Lung microvascular endothelial cell (primary cell): ENCODE measurements at places on chromosomes 3 and 15. TPM values are rescaled to one million over a fixed set of nuclear protein-coding genes. Genes with fewer than 3 reads are reported as not detected.
A peak's percentile ranks its signal among the peaks of the same experiment; 100 is the strongest.

RIOX2 gene
- total RNA-seq = 20.7 and 27.0 TPM in 2 replicates

CD80 gene
- under 0.01 TPM in 1 of 2 replicates, not detected in the other for total RNA-seq

BCL6 gene
- total RNA-seq = 1.5 and 1.8 TPM in 2 replicates

TM4SF1 gene
- 1,181 and 1,820 TPM in 2 replicates for total RNA-seq

GRK7 gene
- not detected in 2 replicates for total RNA-seq

GOLGA8H gene
- 0.20 and 0.87 TPM in 2 replicates for total RNA-seq

ETV5 gene
- total RNA-seq = 12.7 and 20.9 TPM in 2 replicates

LIPC gene
- total RNA-seq = 0.22 TPM in 1 of 2 replicates, not detected in the other

C3orf20 gene
- total RNA-seq = under 0.01 TPM in 1 of 2 replicates, not detected in the other

CHRFAM7A gene
- total RNA-seq = 0.60 and 2.2 TPM in 2 replicates

DUOXA2 gene
- not detected in 2 replicates for total RNA-seq

FOXB1 gene
- total RNA-seq = not detected in 2 replicates

- DNase-seq = peak; percentile 93
Observed at GRCh38 chr3:192494174-192494573, 233.2 kb downstream of the FGF12 start.

GRCh38 chr3:123610331-123610730 is 25.5 kb upstream of the HACD2 start:
- no peak for DNase-seq

DNA sequence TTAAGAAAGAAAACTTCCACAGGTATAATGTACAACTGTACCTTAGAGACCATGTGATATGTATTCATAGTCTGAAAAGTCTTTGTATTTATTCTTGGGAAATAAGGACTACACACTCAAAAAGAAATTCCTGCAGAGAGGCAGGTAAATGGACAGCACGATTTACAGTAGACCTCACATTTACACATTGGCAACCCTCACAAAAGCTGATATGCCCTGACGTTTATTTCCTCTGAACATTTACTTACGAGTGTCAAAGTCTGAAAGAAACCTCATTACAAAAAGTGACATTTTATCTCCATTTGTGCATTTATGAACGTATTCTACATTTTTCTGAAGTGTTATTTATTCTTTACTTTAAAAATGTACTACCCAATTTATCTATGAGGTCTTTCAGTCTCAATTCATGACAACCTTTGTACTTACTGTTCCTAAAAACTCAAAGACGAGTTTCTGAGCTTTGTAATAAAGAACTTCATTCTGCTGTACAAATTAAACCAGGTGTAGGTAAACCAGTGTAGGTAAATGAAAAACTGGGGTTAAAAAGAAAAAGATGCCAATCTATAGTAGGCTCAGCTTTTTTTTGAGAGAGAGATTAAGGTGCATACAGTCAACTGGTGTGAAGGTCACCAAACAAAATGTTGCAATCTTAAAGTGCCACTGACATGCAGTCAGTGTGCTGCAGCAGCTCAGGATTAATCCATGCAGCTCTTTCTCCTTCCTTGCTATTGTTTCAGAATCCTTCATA is 44.3 kb downstream of the THRB start:
- no peak for DNase-seq

DNA sequence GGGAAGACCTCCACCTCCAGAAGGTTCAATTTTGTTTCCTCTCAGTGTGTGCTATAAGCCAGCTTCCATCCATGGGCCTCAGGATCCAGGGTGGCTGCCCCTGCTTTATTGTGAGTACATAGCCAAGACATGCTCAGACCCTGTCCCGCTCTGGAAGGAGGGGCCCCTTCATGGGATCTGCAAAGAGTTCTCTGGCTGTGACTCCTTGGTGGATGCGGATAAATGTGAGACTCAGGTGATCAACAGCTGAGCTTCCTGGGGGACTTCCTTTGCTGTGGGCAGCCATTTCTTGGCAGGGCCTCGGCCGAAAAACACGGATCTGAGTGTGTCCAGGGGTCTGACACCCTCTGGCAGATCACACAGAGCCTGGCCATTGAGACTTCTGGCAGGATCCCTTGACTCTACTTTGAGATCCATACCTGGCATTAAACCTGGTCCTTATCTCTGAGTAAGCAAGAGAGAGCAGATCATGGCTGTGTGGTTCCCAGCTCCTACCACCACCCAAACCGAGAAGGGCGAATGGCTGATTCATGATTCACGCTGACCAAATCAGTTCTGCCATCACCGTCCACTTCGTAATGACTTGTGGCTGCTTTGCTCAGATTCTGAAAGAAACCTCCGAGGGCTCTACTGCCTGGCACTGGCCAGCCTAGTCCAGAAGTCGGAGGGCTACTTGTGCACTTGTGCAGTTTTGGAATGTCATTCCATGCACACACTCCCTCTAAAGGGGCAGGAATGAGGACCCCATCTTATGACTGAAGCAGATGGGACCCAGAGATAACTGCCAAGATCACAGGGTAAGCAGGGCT is 68.1 kb downstream of the SENP2 start:
- no peak for DNase-seq

GRCh38 chr3:185825639-185826481 is 1.0 kb upstream of the IGF2BP2 start:
- DNase-seq = peak; percentile 59

DNA sequence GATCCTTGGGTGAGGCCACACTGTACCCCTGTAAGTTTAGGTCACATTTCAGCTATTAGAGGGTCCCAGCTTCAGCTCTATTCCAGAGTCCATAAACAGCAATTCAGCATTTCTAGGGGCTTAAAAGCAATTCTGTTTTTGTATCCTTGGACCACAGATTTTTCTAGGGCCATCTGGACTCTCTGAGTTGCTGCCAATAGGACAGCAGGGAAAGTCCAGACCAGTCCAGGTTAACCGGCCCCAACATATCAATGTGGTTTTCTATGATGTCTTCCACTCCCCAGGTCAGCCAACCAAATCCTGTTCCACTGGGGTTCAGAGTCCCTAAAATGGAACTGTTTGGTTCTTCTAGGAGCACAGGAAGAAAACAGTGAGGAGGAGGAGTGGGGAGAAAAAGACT is 40.0 kb downstream of the TYRO3 start:
- DNase-seq = no peak

- no peak for DNase-seq
Observed at GRCh38 chr15:86229306-86229705, 149.6 kb downstream of the AGBL1 start.

DNA sequence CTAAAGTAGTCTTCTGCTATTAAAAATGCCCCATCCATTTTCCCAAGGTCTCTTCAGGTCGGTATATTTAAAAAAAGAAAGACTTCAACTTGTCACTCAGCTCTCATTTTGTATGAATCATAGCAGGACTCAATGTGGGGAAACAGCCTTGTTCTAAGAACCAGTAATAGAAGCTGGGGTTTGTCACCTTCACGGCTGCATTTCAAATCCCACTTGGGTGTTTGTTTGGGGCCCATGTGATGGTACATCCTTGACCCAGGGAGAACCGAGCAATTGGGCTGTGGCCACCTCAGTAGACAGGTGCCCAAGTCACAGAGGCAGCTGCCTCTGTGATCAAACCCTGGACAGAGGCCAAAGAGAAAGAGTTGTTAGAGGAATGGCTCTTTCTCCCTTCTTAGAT is 70.3 kb upstream of the ARL8B start:
- no peak for DNase-seq

DNA sequence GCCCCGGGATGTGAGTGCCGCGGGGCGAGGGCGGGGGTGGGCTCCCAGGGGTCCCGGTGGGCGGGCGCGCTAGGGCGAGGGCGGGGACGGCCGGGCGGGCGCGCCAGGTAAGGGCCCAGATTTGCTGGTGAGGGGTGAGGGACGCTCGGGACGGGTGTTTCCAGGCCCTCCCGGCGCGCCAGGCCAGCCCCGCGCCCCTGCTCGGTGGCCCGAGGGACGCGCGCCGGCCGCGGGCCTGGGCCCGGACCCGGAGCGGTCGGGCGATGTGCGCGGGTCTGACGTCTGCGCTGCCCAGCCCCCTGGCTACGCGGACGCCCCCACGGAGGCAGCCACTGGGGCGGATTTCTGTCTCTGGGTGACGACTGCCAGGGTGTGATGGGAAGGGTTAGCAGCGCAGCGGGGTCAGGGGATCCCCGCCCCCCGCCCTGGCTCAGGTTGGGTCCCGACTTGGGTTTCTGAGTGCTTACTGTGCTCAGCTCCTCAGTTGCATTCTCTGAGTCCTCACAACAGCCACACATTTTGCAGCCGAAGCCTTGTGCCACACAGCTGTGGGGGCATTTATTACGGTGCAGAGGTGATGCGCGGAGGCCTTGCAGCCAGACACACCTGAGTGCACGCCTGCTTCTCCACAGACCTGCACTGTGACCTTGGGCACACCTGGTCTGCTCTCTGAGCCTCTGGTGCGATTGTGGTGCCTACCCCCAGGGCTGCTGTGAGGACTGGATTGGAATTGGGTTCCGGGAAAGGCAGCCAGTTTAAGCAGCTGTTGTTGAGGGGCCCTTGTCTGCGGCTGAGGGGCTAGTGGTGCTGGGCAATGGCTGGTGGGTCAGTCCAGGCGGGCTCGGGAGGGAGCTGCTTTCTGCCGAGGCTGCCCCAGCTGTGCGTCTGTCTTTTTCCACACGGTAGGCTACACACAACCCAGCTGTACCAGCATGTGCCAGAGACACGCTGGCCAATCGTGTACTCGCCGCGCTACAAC is 523 bp downstream of the HDAC11 start:
- DNase-seq = peak; percentile 34

- no peak for DNase-seq
Observed at GRCh38 chr3:169818316-169818715, 5.6 kb upstream of the LRRC34 start.

DNA sequence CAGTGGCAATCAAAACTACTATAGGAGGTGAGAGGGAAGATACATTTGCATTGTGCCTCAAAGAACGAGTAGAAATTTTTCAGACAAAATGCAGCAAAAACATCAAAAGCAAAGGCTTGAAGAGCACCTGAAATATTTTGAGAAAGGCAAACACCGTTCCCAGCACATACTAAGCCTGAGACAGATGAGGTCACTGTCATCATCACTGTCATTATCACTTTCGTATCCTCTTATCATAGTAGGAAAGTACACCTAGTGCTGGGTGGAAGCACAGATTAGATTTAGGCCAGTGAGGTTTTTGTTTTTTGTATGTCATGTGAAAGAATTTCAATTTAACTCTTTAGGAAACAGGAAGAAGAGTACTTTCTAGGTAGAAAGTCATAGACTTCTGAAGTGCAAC is 222.0 kb downstream of the GABRB3 start:
- DNase-seq = no peak

DNA sequence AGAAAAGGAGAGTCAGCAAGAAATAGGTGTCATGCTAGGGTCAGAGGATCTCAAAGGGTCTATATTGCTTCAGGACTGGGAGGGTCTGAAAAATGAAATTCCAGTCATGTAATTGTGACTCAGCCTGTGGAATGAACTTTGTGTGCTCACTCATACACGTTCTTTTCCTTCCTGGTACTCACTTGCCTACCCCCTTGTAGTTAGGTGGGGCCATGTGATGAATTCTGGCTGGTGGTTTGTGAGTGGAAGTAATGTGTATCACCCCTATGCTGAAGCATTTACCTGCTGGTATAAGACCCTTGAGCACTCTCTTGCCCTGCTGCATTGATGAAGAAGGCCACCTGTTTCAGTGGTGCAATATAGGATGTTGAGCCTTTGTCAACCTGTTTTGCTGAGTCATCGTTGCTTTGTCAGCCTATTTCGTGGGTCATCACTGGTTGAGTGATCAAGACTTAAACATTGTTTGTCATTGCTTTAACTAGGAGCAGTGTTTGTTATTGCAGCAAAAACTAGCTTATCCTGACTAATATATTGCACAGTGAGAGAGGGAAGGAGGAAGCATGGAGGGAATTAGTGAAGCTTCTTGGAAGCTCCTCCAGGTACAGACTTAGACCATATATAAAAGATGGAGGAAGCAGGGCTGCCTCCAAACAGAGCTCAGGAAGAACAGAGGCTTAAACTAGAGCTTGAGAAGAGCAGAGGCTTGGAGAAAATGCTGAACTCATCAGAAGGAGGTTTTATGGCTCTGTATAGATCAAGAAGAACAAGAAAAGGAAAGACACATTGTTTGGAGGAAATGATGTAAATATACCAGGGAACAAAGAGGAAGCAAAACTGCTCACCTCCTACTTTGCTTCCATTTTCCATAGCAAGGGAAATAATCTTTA is 28.9 kb downstream of the TLNRD1 start:
- DNase-seq = peak; percentile 67

DNA sequence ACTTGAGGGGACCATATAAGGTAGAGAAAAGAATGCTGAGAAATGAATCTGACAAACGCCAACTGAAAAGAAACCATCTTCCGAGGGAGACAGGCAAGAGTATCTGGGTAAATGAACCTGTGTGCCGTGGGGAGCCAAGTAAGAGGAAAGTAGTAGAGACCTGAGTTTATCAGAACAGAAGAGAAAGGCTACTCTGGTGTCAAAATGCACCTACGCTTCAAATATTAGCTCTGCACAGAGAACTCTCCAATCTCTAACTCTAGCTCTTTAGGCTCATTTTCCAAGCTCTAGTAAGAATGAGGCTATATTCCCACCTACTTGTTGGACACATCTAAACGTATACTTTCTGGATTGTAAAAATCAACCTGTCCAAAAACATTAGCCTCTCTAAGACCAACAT is 53.5 kb downstream of the TOP2B start:
- no peak for DNase-seq

DNA sequence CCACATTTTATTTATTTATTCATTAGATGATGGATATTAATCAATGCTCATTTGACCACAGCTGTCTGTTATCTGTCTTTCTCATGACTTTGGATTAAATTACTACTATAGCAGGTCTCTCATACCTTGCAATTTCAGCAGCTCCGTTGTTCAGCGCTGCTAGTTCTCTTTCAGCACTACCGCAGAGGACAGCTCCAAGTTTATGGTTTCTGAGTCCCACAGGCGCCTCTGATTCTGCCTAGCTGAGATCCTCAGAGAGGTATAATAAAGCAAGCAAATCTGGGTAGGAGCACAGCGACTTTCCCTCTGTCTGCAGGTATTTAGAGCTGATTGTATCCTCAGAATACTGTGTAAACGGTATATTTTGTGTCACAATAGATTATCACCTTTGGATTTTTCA is 204.9 kb downstream of the CNTN4 start:
- peak; percentile 3 for DNase-seq

- DNase-seq = no peak
Observed at GRCh38 chr3:149464542-149465328, 9.8 kb upstream of the TM4SF4 start.

- no peak for DNase-seq
Observed at GRCh38 chr15:42395838-42396237, 36.5 kb downstream of the CAPN3 start.

GRCh38 chr3:167166594-167167253 is 213.4 kb downstream of the ZBBX start:
- no peak for DNase-seq

DNA sequence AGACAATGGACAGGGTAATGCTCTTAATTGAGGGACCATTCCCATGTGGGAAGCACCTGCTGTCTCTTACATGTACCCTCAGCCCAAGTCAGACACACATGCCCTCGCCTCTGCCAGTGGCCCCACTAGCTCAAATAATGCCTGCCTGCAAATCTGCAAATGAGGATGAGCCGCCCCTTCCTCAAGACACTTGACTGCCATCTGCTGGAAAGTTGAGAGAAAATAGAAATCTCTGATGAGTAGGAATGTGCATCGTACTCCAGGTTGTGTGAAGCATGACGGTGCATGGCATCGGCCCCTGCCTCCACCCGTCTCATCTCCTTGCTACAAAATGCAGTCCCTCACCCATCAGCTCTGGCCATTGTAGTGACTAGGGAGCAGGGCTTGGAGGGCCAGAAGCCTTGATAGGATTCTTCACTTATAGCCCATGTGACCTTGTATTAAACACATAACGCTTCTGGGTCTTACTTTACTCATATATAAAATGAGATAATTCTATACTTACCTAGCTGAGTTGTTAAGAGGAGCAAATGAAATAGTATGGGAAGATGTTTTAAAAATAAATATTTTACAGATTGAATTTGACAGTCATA is 6.3 kb upstream of the SCN5A start:
- peak; percentile 51 for DNase-seq
